ENCODE measurements at places on chromosomes 3 and 15. TPM values are rescaled to one million over a fixed set of nuclear protein-coding genes. Genes with fewer than 3 reads are reported as not detected.

The ANKUB1 gene
- total RNA-seq = not detected

The ST8SIA2 gene
- total RNA-seq = not detected

The SPRED1 gene
- total RNA-seq = 55.7 TPM

The SAXO2 gene
- 1.6 TPM for total RNA-seq

The KY gene
- 0.32 TPM for total RNA-seq

GRCh38 chr15:92452143-92452542 is 58.5 kb downstream of the ST8SIA2 start:
- DNase-seq = no peak

GRCh38 chr3:123984957-123985356 is 7.0 kb downstream of the ROPN1 start:
- DNase-seq = no peak

DNA sequence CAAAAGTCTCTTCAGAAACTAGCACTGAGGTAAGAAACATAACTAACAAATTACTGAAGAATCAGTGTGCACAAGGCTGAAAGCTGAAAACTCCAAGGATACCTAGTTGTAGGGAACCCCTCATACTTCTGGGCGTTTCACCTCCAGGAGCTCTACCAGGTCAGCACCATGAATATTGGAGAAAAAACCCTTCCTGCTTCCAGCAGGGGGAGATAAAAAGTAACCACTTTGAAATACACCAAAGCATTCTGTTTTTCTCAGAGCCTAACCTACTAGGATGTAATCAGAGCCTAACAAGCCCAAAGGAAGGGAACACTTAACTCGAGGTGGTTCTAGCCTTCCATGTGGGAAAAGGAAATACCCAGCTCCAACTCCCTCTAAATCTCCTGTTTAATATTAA is 175.8 kb upstream of the MME start:
- DNase-seq = peak; percentile 44

DNA sequence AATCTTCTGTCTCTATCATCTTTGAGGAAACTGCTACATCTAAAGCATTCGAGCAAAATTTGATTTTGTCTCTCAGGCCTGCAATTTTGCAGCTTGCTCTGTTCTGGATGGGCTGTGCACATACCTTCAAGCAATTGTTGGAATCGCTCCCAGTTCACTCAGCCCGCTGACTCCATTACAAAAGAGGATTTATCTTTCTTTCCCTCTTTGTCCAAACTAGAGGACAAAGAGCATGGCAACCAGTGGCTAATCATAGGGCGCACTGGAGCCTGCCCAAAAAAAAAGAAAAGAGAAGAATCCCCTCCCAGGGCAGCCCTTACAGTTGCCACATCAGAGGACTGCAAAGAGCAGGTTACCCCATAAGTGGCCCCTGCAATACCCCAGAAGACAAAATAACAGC is 49.0 kb upstream of the DUT start:
- no peak for DNase-seq

GRCh38 chr15:92599394-92599970 is 56.1 kb downstream of the FAM174B start:
- peak; percentile 94 for DNase-seq

DNA sequence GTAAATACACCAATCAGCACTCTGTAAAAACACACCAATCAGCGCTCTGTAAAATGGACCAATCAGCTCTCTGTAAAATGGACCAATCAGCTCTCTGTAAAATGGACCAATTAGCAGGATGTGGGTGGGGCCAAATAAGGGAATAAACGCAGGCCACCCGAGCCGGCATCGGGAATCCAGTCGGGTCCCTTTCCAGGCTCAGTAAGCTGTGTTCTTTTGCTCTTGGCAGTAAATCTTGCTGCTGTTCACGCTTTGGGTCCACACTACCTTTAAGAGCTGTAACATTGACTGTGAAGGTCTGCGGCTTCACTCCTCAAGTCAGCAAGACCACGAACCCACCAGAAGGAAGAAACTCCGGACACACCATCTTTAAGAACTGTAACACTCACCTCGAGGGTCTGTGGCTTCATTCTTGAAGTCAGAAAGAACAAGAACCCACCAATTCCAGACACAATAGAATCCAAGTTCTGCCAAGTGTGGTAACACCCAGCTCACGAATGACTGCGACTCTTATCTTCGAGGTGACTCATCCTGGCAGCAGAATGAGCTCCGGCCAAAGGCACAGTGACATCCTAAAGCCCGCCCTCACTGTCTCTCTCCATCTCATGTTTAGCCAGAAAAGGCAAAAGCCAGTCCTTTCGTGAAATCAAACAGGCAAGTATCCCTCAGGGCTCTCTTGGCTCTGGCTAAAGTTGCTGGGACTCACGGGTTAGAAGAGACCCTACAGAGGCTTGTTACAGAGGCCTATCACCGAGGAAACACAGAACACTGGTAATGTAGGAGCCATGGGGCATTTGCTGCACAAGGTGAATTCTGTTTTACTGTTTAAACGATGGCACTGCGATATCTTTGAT is 155.2 kb downstream of the FAM43A start:
- peak; percentile 23 for DNase-seq

DNA sequence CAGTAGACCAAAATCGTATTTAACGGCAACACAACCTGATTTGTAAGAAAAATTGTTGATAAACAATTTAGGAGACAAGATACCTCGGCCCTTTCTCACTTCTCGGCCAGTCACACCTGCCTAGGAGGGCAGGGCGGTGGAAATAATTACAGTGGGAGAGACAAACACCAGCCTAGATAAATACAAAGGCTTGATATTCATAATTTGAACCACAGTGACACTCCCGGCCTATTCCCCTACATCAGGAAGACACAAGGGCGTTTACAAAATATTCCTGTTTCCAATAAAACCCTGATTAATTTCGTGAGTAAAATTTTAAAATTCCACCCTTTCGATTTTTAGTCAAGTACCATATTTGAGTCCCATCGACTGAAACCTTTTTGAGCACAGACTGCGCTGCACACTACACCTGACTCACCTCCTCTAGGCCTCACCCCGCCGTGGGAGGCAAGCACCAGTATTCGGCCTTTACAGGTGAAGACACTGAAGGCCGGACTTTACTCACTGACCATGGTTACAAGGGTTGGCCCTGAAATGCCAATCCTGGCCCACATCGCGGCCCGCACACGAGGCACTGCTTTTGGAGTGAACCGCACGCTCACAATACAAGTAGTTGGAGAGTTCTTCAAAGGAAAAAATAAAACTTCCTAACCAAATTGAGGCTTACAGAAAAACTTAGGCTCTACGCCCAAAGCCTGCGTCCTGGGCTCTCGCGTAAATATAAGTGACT is 794 bp downstream of the ARPP19 start:
- DNase-seq = peak; percentile 55

GRCh38 chr15:59282515-59283337 is 76.1 kb downstream of the LDHAL6B start:
- DNase-seq = no peak

DNA sequence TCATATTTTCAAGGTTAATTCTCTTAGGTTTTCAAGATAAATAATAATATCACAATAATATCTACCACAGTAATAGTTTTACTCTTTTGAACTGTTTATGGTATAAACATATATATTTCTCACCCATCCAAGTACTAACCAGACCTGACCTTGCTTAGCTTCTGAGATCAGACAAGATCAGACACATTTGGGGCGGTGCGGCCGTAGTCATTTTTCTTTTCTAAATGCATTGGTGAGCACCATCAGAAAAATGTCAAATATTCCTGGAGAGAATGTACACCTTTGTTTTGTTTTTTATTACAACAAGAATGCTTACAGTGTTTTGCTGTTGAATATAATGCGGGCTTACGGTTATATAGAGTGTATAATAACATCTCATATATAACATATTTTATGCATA is 267.8 kb downstream of the ADAMTS17 start:
- DNase-seq = no peak

DNA sequence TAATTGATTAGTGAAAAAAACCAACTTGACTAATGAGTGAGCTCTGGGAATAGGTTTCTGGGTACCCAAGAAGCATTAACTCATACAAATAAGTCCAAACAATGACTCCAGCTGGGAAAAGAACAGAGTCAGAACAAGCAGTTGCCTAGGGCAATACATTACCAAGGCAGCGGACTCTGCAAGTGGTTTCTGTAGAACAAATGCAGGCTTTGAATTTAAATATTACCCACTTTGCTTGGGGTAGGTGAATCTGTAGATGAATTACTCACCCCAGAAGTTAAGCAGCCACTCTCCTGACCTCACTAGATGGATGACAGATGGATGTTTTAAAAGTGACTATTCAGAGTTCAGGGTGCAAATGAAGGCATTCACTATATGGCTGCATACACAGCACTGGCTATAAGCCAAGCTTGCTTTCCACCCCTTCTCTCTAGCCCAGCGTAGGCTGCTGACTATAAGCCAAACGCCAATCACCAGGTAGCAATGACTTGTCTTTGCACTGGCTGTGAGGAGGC is 73.1 kb upstream of the BHLHE40 start:
- DNase-seq = peak; percentile 33

GRCh38 chr3:66449411-66449974 is 51.3 kb downstream of the LRIG1 start:
- no peak for DNase-seq

DNA sequence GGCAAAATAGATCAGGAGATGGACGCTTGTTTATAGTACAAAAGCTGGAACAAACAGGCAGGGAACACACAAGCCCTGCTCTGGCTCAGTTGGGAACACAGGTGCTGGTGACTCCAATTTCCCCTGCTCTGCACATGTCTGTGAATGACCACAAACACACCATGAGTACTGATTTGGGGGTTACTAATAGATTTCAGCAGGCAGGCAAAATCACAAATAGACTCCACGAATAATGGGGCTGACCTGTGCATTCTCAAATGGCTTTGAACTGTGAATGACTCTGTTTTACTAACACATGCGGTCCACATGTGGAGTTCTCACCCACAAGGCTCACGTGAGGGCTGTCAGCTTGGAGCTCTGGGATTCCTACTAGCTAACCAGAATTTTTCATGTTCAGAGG is 3.9 kb downstream of the RTP3 start:
- peak; percentile 13 for DNase-seq

DNA sequence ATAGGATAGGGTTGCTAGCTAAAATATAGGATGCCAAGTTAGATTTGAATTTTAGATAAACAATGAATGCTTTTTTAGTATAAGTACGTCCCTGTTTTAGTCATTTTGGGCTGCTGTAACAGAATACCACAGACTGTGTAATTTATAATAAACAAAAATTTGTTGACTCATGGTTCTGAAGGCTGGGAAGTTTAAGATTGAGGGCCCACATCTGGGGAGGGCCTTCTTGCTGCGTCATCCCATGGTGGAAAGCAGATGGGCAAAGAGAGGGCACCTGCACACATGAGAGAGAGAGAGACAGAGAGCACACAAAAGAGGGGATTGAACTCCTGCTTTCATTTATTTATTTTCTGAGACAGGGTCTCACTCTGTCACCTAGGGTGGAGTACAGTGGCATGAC is 246.5 kb downstream of the EPHB1 start:
- no peak for DNase-seq

DNA sequence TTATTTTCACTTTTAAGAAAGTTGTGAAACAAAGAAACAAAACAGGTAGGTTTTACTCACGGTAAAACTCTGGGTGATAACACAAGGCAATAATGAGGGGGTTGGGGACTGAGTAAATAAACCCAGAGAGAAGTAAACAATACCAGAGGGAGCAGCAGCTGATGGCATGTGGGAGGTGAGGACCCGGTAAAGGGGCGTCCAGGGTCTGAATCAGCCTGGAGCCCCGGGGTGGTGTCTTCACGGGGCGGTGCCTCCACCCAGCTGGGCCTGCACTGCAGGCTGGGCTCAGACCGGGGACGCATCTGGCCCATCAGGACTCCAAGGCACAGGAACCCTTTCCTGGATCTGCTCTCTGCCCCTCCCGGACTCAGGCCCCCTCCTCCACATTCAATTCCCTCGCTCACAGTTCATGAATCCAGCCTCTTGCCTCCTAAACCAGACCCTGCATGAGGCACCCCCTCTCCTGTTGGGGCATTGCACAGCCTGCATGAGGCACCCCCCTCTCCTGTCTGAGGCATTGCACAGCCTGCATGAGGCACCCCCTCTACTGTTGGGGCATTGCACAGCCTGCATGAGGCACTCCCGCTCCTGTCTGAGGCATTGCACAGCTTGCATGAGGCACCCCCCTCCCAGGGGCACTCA is 73.9 kb upstream of the MFGE8 start:
- no peak for DNase-seq

- no peak for DNase-seq
These were observed 2.3 kb downstream of the GORASP1 start for GRCh38 chr3:39104961-39105686.

DNA sequence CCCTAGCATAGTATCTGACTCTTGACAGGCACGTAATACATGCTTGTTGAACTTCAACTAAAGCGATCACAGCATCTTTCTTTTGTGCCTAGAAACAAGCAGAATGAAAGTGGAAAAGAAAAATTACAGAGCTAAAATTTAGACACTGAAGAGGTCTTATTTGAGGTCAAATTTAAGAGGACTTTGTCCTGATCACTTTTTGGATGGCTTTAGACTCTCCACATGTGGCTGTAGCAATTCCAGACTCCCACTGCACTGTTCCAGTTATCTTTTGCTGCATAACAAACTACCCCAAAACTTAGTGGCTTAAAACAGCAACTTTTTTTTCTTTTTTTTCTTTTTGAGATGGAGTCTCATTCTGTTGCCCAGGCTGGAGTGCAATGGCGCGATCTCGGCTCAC is 23.5 kb downstream of the DPH3 start:
- no peak for DNase-seq
